Stimulated activated memory B cell treated with anti-CD40 and anti-IgM and Interleukin-4, amounts not matched to agents 10 μg/mL and 1 μg/mL and 100 μg/mL, for 72 hours (primary cell): ENCODE measurements at places on chromosomes 2 and 18.

- ATAC-seq = no peak
These were observed 440.2 kb upstream of the ST6GAL2 start for GRCh38 chr2:107325981-107326786.

- ATAC-seq = no peak
These were observed 10.0 kb downstream of the PCARE start for GRCh38 chr2:29064346-29064715.

DNA sequence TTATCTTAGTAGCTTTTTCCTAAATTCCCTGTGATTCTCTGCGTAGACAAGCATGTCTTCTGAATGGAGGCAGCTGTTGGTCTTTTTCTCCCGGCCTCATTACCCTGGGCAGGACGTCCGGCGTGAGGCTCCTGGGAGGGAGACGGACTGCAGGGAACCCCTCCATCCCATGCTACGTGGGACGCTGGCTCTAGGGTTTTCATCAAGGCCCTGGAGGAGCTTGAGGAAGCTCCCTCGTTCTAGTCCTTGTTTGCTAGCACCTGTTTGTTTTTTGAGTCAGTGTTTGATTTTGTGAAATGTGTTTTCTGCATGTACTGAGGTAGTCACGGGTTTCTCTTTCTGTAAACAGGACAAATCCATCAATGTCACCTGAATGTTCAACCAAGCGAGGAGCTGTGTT, 99.3 kb upstream of the TMEM18 start:
- no peak for ATAC-seq

DNA sequence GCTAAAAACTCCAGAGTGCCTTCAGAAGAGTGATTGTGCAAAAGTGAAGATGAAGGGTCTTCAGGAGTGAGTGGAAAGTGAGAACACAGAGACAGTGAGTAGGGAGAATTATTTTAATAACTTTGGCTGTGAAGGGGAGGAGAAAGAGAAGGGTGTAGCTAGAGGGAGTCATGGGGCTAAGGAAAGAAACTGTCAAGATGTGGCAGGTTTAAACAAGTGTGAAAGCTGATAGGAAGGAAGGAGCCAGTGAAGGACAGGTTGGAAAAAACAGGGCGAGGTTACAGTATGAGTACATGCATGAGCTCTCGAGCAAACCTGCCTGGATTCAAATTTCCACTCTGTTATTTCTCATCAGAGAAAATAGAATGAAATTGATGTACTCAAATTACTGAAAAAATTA, 17.8 kb downstream of the IL1F10 start:
- no peak for ATAC-seq

DNA sequence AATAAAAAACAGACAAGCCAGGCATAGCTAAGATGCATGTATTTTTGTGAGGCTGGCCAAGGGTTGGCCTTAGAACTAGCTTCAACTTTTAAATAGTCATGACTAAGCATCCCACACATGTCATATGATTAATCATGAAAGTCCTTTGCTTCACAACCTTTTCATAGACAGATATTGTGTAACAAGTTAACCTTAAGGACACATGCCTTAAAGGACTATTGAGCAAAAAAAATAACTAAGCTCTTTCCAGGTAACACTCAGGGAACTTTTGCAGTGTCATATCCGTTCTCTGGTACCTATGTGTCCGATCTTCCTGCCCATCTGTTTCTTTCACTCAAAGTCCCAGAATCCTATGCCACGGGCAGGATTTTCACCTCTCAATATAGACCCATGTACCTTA, 498.4 kb downstream of the STK39 start:
- ATAC-seq = no peak

GRCh38 chr2:119218478-119219064, 5.1 kb upstream of the STEAP3 start:
- ATAC-seq = no peak

DNA sequence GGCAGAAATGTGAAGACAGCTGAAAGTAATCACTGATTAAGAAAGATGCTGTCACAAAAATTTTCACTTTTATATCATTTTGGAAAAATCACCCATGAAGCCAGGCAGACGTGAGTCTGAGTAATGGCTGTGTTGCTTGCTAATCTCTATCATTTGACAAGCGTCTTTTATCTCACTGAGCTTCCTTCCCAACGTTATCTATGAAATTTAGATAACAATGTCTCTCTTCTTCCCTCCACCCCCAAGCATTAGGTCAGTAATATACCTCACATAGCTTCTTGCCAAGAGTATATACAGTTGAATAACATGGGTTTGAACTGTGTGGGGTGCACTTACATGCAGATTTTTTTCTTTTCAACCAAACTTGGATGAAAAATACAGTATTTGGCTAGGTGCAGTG, 388.6 kb upstream of the NRXN1 start:
- ATAC-seq = no peak

DNA sequence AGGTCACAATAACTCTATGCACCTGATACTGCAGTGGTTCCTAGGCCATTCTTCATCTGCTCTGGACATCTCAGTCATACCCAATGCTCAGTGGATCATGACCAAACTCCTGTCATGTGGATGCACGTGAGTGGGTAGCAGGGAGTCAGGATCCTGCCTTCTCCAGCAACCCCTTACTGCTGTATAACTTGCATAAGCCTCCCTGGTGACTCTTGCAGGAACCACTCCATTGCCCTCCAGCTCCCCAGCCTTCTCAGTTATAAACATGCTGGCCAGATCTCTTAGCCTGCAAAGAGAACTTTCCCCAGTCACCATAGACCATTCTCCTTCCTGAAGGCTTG, 98.6 kb upstream of the ZNF397 start:
- ATAC-seq = no peak

GRCh38 chr18:12911025-12911928, 27.2 kb upstream of the PTPN2 start:
- ATAC-seq = peak; percentile 85

- no peak for ATAC-seq
These were observed 139.4 kb upstream of the SIX3 start for GRCh38 chr2:44801841-44802776.

GRCh38 chr2:192216336-192216735, 21.6 kb upstream of the TMEFF2 start:
- no peak for ATAC-seq

- ATAC-seq = peak; percentile 54
These were observed 891 bp upstream of the NR4A2 start for GRCh38 chr2:156333274-156333950.

DNA sequence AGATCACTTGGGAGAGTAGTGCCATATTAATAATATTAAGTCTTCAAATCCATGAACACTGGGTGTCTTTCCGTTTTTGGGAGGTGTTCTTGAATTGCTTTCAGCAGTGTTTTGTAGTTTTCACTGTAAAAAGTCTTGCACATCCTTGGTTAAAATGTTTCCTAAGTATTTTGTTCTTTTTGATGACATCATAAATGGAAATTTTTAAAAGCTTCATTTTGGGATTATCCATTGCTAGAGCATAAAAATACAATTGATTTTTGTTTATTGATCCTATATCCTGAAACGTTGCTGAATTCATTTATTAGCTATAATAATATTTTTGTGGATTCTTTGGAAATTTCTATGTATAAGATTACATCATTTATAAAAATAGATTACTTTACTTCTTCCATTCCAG, 96.8 kb downstream of the ARHGEF4 start:
- no peak for ATAC-seq

DNA sequence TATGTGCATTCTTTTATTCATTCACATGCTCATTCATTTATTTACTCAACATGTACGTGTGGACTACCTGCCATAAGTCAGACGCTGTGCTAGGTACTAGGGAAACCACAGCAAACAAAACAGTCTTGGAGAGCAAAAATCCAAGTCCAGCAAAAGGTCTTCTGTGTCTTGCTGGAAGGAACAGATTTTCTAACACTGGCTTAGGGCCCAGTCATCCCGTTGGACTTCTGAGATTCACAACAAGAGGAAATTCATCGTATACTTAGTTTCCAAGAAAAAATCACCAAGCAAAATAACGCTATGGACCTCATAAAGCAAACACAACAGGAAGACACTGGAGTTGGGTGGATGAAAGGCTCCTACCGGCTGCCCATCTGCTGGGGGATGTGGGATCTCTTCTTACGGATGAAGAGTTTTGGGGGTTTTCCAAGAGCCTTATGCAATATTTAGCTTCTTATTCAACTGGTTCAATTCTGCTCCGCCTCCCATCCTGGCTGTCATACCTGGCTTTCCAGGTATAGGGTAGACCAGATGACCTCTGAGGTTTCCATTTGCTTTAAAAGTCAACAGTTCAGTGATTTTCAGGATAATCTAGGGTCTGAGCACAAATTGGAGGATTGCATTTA, 262.7 kb downstream of the HAUS1 start:
- ATAC-seq = no peak

DNA sequence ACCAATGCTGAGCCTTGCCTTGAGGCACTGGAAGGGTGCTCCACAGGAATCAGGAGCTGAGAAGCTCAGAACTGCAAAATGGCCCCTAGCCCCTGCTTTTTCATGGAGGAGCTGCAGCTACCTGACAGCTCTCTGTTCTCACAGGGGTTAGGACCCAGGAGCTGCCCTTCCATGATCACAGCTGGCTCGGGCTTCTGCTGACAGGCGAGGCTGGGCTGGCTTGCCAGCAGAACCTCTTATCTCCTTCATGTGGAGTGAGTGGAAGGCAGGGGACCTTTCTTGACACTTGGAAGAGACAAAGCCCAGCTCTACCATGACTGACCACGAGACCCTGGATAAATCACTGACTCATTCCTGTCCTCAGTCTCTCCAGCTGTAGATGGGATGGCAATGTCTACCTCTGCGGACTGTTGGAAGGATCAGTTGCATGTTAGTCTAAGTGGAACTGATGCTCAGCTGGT, 113.4 kb downstream of the CAPN13 start:
- no peak for ATAC-seq

DNA sequence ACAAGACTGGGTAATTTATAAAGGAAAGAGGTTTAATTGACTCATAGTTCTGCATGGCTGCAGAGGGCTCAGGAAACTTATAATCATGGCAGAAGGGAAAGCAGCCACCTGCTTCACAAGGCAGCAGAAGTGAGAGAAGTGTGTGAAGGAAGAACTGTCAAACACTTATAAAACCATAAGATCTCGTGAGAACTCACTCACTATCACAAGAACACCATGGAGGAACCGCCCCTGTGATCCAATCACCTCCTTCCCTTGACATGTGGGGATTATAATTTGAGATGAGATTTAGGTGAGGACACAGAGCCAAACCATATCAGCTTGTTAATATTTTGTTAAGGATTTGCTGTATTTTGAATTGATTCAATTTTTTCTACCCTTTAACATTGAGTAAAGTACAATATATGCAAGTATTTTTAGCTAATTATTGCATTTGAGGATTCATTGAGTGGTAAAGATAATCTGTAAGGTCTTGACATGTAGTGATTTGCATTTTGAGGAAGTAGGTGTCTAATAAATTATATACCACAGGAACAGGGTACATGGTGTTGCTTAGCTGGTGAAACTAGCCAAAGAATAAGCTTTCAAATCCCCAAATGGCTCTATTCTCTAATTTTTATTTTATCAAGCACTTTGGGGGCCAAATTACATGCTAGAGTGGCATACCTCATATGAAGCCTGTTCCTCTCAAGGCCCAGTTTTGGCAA, 3.9 kb upstream of the C2orf69 start:
- ATAC-seq = no peak

- no peak for ATAC-seq
These were observed 2.2 kb downstream of the SGO2 start for GRCh38 chr2:200528228-200528627.

DNA sequence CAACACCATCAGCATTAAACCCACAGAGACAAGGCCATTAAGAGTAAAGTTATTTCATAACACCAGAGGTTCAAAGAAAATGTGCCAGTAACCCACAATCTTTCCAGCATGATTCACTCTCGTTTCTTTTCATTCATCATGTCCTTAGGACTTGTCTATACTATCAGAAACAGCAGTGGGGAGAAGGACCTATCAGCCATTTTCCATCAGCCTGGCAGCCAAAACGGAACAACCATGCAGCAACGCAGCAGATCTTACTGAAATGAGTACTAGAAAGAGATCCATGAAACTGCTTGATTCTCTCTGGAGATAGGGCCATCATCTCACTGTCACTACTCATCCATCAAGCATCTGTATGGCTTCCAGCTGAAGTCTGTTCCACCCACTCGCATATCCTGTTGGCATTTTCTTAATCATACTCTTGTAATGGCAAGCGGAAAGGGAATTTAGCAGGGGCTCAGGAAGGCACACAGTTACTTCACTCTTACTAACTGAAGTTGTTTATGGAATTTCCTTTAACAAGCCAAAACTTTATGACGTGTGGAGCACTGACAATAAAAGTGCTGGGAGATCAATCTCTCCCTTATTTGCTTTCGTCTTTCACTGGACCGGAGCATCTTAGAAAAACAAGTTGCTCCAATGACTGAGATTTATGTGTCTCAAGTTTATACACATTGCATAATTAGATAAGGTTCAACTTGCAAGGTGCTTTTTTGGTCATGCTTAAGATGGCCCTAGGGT, 69.7 kb downstream of the EPHA4 start:
- ATAC-seq = no peak

DNA sequence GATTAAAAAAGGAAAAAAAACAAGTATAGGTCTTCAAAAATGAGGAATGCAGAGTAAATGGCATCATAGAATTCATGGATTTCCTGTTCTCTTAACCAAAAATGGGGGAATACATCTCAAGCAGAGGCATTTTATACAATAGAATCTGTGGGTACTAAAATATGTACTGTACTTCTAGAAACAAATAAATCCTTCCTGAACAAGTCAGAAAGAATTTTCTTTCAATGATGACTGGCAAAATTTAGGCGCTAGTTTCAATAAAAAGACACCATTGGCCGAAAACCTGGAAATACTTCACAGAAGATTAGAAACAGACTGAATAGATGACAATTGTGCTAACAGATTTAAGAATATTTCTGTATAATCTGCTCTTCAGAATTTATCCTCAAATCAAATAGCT, 15.1 kb downstream of the TRAK2 start:
- ATAC-seq = no peak

- no peak for ATAC-seq
These were observed 236.8 kb downstream of the CLIP4 start for GRCh38 chr2:29351916-29352591.

GRCh38 chr2:221205103-221205673, 366.9 kb downstream of the EPHA4 start:
- ATAC-seq = no peak

GRCh38 chr2:38076710-38077430, 919 bp upstream of the CYP1B1 start:
- peak; percentile 89 for ATAC-seq

DNA sequence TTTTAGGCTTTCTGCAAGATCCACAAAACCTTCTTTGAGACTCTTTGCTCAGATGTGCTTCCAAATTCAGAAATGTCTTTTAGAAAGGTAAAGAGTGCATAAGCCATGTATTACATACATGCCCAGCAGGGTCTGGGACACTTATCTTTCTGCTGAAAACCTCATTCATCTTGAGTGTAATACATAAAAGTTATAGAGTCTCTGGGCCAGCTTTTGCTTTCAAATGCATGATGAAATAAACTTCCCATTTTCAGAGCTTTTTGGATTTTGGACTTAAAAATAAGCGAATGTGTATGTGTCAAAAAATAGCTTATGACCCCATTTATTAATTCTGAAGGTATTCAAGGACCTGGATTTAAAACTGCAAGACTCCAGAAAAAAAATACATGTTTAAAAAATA, 8.0 kb downstream of the CYRIA start:
- no peak for ATAC-seq
